ENCODE measurements at places on chromosomes 6 and 20.

- DNase-seq: no peak
Measured at GRCh38 chr6:168297643-168298042, 21.9 kb downstream of the DACT2 start.

DNA sequence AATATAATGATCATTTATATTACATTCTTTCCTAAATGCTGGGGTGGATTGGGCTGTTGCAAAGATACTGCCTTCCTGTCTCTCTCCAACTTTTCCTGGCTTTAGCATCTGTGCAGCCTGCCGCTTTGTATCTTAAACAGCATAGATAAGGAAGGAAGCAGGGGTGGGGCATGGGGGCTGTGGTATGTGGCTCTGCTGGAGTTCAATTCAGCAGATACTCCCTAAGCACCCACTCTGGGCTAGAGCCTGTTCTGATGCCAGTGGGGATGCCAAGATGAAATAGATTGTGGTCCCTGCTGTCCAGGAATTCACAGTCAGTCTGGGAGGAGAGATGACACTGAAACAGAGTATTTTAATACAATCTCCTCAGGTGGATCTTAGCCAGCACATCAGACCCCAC is 56.8 kb downstream of the EIF2S2 start:
- DNase-seq: no peak

DNA sequence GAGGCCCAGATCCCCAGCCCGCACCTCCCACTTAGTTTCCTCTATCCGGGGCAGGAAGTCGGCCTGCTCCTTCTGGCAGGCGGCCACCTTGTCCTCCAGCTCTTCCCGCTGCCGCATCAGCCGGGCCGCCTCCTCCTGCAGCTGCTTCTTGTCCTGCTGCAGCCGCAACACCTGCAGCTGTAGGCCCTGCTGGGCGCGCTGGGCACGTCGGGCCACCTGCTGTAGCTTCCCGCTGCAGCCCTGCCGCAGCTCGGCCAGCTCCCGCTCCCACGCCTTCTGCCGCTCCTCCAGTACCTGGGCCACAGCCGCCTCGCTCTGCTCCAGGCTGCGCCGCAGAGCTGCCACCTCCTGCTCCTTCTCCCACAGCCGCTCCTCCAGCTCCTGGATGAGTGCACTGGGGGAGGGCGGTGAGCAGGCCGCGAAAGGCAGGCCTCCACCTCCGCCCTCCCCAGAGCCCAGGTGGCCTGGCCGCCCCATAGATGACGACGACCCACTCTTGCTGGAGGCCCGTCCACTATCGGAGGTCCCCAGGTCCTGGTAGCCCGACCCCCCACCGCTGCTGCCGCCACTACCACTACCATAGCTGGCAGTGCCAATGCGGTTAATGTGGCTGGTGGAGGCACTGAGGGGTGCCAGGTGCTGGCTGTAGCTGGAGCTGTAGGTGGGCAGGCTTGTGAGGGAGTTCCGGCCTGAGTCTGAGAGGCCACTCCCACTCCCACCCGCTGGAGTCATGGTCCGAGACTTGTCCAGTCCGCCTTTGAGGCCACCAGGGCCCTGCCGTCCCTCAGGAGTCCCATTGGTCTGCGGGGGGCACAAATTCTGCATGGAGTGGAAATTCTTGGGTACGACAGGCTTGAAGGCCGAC is 6.0 kb upstream of the FASTKD5 start:
- DNase-seq: no peak

DNA sequence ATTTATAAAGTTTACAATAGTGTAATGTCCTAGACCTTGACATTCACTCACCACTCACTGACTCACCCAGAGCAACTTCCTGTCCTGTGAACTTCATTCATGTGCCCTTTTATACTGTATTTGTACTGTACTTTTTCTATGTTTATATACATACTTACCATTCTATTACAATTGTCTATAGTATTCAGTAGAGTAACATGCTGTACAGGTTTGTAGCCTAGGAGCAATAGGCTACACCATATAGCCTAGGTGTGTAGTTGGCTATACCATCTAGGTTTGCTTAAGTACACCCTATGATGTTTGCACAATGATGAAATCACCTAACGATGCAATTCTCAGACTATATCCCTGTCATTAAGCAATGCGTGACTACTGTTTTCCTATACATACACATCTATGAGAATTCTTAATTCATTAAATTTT is 17.5 kb downstream of the EDEM2 start:
- DNase-seq: no peak

DNA sequence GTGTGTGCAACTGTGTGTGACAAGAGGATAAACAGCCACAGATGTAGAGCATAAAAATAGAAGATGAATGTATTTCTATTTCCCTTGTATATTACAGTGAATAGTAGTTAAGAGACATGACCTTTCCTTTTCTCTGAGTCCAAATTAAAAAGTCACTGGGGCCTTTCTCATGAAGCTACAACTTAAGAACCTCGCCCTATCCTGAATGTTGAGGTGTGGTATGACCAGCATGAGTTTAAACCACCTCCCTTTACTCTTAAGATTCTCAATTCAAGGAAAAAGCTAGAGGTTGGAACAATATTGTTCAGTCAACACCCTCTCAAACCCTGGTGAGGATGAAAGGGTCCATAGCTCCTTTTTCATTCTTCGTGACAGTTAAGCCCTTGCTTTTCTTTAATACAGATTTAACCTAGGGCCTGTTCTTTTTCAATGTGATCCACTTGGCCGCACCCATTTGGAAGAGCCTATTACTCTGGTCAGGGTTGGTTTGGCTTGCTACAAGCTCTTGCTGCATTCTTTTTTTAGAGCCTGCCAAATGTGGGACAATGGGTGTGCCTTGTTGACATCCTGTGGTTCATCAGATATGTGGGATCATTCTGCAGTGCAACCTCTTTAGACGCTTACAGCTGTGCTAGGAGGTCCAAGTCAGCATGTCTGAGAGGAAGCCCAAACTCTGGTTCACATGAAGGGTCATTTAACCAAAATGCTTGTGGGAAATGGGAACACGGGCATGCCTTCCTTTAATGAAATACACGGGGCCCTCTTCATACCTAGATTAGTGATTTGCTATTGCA is 290.0 kb downstream of the HAO1 start:
- no peak for DNase-seq

GRCh38 chr20:40189621-40190020 is 499.4 kb downstream of the MAFB start:
- DNase-seq: no peak

GRCh38 chr6:44554861-44555260 is 167.4 kb downstream of the CDC5L start:
- DNase-seq: no peak

- DNase-seq: no peak
Measured at GRCh38 chr6:143187238-143187923, 126.7 kb downstream of the AIG1 start.

GRCh38 chr6:104186831-104187230 is 672.9 kb downstream of the HACE1 start:
- no peak for DNase-seq

DNA sequence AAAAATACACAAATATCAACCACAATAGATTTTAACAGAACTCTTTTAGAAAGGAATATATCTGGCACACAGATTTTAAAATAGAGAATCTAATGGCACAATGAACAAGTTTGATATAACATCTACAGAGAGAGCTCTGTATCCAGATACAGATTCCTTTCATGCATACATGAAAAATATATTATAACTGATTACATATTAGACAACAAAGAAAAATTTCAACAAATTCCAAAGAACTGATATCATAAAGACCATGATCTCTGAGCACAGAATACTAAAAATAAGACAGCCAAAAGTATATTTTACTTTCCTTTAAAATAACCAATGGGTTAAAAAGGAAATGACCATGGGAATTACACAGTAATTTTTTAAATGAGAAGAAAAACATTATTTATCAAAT is 74.1 kb upstream of the MAP7 start:
- DNase-seq: no peak

- no peak for DNase-seq
Measured at GRCh38 chr6:2575236-2575635, 175.5 kb downstream of the MYLK4 start.

DNA sequence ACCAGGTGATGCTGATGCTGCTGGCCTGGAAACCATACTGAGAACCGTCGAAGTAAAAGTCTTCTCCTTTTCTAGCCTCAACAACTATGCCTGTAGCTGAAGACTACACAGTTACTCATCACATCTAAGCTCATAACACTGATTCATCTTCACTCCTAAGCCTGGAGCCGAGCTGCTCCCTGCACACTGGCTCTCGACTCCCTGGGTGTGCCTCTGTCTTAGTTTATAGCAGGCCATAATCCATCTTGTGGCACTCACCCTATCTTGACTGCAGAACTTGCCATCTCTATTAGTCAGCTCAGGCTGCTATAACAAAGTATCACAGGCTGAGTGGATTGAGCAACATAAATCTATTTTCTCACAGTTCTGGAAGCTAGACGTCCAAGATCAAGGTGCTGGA is 191.0 kb downstream of the UNC5CL start:
- no peak for DNase-seq

DNA sequence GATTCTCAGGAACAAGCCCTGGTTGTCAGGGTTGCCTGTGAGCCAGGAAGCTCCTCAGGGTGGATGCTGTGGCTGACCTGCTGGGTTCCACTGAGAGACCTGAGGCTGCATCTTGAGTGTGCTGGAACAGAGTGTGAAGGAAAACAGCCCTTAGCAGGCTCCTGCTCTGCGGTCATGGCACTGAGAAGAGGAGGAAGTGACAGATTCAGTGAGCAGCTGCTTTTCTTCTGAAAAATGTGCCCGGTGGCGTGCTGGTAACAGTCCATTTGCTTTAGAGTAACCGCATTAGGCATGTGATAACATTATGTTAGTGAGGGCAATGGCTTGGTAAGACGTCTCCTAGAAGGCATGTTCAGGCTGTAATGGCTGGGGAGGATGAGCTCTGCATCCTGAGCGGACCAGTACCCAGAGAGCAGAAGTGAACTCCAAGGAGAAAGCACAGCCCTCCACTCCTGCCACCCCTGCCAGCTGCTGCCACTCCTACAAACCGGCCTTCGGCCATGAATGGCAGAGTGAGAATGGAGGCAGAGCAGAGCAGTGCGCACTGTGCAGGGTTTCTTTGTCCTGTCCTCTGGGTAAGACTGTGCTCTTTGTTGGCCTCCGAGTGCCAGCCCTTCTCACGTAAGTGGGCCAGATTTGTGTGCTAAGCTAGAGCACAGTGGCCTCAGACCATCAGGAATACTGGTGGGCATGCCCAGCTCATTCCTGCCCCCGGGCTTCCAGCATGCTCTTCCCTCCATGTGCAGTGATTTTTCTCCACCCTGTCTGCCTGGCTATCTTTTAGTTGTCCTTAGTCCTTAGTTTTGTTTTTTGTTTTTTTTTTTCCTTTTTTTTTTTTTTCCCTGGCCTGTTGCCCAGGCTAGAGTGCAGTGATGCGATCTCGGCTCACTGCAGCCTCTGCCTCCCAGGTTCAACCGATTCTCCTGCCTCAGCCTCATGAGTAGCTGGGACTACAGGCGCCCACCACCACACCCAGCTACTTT is 98.1 kb upstream of the VSTM2L start:
- DNase-seq: no peak

GRCh38 chr6:6694368-6694780 is 105.9 kb downstream of the LY86 start:
- no peak for DNase-seq

DNA sequence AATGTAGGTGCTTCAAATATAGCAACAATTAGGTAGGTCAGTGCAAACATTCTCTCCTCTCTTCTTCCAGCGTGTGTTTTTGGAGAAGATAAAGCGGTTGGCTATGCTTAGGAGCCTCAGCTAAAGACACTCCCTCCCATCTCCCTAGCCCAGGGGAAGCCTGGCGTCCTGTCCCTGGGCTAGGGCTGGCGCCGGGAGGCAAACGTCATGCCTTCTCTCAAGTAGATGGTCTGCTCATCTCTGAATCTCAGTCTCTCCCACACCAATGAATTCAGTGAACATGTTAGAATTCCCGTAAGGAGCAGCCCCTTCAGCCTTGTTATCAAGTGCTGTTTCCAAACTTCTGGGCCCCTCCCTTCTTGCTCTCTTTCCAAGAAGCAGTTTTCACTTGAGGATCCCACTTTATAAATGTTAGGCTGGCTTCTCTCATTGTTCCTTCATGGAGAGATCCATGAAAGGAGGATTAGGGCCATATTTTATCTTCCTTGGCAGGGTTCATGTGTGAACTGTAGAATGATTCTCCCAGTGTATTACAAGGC is 142.8 kb downstream of the CLIC5 start:
- no peak for DNase-seq

DNA sequence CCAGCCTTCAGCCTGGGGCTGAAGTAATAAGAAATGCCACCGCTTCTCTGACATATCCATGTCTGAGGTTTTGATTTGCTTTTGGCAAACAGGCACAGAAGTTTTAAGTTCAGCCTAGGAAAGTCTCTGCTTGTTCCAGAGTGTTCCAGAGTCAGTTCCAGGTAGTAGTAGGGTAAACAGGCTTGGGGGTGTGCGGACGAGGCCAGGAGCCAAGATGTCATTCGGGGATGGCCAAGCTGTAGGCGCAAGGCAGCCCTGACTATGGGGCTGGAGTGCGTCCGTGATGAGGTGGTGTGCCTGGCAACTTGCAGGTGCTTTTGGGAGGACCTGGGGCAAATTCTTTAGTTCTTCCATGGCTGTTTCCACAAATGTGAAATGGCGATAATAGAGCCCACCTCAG is 60.3 kb downstream of the IRF4 start:
- DNase-seq: no peak

GRCh38 chr20:48096957-48097890 is 311.9 kb upstream of the SULF2 start:
- DNase-seq: no peak

GRCh38 chr6:128663238-128663637 is 142.8 kb upstream of the PTPRK start:
- DNase-seq: no peak

GRCh38 chr6:134422426-134423231 is 104.7 kb upstream of the SGK1 start:
- no peak for DNase-seq

- no peak for DNase-seq
Measured at GRCh38 chr6:23952245-23952644, 173.8 kb upstream of the NRSN1 start.

GRCh38 chr6:34583461-34583860 is 27.3 kb upstream of the SPDEF start:
- no peak for DNase-seq

DNA sequence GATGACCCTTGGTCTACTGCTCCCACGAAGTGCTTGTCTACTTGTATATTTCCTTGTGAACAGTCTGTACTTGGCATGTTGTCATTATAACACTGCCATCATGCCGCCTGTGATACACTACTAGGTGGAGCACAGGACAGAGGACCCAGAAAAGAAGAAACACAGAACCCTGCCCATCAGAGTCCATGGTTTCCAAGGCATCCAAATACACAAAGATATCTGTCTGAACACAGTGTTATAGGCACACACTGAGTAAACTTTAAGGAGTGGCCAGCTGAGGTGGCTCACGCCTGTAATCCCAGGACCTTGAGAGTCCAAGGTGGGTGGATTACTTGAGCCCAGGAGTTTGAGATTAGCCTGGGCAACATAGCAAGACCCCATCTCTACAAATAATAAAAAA is 110.5 kb upstream of the SLC2A12 start:
- no peak for DNase-seq

- DNase-seq: no peak
Measured at GRCh38 chr6:70424291-70424690, 11.0 kb downstream of the FAM135A start.
